ENCODE measurements at places on chromosomes 16 and 17.

DNA sequence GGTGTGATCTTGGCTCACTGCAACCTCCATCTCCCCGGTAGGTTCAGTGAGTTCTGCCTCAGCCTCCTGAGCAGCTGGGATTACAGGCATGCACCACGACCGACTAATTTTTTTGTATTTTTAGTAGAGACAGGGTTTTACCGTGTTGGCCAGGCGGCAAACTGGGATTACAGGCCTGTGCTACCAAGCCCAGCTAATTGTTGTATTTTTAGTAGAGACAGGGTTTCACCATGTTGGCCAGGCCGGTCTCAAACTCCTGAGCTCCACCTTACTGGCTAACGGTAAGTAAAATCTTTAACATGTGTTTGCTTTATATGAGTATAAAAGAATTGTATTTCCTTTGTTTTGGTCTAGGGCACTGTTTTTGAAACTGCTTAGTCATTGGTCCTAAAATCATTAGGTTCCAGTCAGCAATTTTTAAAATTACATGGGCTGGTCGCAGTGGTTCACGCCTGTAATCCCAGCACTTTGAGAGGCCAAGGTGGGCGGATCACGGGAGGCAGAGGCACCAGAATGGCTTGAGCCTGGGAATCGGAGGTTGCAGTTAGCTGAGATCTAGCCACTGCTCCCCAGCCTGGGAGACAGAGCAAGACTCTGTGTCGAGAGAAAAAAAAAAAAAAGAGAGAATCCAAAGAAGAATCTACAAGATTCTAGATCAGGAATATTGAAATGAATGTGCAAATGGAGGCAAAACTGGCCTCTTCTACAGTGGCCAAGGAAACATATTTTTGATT is 3.6 kb downstream of the FLYWCH1 start:
- DNase-seq: peak; percentile 28

GRCh38 chr17:48051706-48052486 is 3.7 kb downstream of the NFE2L1 start:
- DNase-seq: no peak

DNA sequence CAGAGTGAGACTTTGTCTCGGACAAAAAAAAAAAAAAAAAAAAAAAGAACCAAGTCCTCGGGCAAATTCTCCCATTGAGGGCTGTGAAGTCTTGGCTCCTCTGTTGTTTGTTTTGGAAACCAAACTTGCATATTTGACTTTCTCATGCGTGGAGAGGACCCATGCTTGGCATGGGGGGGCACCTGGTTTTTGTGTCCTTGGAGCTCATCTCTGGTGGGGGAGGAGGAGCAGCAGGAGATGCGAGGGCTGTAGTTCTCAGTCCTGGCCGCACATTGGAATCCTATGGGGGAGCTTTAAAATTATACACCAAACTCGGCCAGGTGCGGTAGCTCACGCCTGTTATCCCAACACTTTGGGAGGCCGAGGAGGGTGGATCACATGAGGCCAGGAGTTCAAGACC is 74.5 kb downstream of the ABCC6 start:
- DNase-seq: no peak

DNA sequence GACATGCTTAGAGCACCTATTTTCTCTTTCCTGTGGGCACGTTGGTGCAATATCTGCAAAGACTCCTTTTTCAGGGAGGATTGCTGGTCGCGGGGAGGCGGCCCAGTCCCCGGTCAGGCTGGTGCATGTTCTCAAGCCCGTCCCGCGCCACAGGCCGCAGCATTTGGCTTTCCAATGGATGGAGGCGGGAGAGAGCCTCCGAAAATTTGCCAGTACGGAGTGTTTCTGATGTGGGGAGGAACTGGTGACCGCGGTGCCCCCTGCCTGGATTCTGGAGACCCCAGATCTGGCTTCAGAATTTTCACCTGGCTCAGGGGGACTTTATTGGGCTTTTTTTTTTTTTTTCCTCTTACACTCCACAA is 2.3 kb downstream of the CMIP start:
- DNase-seq: no peak

DNA sequence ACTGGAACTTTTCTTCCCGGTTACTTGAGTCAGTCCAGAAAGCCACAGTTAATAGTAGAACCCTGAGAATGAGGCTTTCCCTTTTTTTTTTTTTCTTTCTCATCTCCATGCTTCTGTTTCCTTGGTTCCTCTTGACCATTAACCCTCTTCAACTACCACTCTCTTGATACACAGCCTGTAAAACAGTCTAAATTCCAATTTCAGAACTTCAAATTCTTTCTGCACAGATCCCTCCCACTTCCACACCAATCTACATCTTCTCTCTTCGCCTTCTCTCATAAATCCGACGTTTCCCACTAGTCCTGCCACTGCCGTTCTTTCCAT is 588 bp downstream of the METTL16 start:
- DNase-seq: no peak

- DNase-seq: no peak
Measured at GRCh38 chr17:57530026-57530425, 215.1 kb downstream of the CCDC182 start.

DNA sequence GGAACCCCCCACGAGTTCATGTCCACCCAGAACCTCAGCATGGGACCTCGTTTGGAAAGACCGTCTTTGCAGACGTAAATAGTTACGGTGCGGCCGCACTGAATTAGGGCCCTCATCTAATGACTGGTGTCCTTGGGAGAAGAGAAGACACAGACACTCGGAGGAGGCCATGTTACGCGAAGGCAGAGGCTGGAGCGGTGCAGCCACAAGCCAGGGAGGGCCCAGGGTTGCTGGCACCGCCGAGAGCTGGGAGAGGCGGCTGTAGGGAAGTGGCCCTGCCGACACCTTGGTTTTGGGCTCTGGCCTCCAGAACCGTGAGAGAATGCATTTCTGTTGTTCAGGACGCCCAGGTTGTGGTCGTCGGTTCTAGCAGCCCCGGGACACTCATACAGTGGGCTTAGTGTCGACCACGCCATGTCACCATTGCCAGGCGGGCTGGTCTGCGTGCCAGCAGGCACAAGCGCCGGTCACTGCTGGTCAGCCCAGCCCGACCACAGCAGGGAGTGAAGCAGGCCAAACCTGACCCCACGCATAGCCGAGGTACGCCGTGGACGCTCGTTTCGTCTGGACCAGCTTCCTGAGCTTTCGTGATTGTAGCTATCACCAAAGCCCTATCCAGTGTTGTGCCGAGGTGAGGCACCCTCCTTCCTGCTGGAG is 10.7 kb upstream of the WDR45B start:
- no peak for DNase-seq

GRCh38 chr16:11875721-11876120 is 24.4 kb upstream of the RSL1D1 start:
- DNase-seq: no peak

GRCh38 chr16:89257757-89258465 is 40.4 kb downstream of the ZNF778 start:
- DNase-seq: no peak

DNA sequence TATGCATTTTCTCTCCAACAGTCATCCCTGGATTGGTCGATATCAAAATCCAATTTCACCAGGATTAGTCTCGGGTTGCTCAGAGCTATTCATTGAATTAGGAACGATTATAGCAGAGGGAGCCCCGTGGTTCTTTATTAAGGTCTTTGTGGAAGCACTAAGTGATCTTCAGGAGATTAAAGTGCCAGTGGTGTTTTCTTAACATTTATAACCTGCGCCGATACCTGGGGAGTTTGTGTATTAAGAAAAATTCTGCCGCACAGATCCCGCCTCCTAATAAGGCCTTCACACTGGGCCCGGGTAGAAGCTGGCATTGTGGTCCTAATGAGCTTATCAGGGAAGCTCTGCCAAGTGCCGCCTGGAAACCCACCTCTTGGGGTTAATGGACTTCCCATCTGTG is 238.7 kb downstream of the RBFOX1 start:
- DNase-seq: no peak

DNA sequence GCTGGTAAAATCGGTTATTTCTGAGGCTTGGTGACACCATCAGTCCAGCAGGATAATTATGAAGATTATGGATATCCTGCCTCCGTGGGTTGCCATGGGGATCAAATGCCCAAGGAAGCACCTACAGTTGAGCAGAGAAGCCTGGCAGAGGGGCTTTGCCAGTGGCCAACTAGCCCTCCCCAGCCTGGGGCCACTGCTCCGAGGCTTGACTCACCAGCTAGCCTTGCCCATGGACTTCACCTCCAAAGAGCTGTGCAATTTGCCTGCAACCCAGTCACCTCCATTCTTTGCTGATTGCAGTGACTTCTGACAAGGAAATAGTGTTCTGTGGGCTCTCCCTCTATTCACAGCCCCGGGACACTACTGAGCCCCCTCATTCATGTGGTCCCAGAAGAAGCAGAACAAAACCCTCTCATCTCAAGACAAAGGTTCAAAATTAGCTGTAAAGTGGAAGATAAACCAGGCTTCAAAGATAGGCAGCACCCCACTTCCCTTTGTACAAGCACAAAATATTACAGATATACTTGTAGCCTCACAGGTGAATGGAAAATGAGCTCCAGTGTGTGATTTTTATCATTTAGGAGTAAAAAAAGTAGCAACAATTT is 1.6 kb downstream of the PECAM1 start:
- DNase-seq: no peak

DNA sequence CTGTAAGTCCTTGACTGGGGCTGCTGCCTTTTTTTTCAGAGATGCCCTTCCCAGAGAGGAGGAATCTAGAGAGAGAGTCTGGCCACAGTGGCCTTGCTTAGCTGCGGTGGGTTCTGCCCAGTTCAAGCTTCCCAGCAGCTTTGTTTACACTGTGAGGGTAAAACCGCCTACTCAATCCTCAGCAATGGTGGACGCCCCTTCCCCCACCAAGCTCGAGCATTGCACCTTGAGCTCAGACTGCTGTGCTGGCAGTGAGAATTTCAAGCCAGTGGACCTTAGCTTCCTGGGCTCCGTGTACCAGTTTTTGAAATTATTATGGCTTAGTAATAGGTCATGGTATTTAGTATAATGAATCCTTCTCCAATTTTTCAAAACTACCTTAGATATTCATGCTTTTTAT is 395.4 kb downstream of the NPIPA7 start:
- no peak for DNase-seq

DNA sequence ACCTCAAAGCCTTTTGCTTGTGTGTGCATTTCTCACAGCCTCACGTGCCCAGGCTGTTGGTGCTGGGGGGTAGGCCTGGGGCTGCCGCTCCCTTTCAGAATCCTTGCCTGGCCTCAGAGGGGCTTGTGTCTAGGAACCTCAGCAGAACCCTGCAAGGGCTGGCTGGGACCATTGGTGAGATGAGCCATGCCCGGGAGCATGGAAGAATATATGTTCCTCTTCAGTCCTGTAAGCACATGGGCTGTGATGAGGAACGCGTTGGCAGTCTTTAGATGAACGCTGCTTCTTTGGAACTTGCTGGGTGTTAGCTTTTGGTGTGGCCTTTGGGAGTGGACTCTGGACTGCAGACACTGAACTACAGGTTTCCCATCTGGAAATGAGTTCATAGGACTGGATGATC is 32.0 kb upstream of the SLC5A10 start:
- no peak for DNase-seq

GRCh38 chr17:54891176-54891821 is 9.4 kb upstream of the TOM1L1 start:
- DNase-seq: peak; percentile 46

DNA sequence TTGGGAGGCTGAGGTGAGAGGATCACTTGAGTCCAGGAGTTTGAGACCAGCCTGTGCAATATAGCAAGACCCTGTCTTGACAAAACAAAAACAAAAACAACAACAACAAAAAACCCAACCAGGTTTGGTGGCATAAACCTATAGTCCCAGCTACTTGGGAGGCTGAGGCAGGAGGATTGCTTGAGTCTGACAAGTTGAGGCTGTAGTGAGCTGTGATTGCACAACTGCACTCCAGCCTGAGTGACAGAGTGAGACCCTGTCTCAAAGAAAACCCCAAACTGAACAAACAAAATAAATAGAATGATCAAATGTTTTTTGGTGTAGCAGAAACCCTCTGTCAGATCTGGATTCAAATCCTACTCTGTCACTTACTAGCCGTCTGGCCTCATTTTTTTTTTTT is 16.0 kb upstream of the SYT17 start:
- no peak for DNase-seq

DNA sequence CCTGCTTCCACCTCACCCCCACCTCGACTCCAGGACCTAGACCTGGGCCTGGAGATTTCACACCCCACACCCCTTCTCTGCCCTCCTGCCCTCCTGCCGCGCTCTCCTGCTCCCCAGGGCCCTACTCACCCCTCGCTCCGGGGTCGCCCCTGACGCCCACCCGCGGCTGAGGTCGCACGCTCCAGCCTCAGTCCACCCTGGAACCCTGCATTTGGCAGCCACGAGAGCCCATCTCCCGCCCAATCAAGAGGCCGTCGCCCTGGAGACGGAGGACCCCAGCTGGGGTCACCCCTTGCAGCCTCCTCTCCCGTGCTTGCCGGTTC is 16.1 kb downstream of the TLE7 start:
- DNase-seq: no peak

- DNase-seq: no peak
Measured at GRCh38 chr17:12637745-12638651, 27.7 kb upstream of the MYOCD start.

GRCh38 chr17:82383411-82383810 is 11.8 kb downstream of the UTS2R start:
- no peak for DNase-seq

DNA sequence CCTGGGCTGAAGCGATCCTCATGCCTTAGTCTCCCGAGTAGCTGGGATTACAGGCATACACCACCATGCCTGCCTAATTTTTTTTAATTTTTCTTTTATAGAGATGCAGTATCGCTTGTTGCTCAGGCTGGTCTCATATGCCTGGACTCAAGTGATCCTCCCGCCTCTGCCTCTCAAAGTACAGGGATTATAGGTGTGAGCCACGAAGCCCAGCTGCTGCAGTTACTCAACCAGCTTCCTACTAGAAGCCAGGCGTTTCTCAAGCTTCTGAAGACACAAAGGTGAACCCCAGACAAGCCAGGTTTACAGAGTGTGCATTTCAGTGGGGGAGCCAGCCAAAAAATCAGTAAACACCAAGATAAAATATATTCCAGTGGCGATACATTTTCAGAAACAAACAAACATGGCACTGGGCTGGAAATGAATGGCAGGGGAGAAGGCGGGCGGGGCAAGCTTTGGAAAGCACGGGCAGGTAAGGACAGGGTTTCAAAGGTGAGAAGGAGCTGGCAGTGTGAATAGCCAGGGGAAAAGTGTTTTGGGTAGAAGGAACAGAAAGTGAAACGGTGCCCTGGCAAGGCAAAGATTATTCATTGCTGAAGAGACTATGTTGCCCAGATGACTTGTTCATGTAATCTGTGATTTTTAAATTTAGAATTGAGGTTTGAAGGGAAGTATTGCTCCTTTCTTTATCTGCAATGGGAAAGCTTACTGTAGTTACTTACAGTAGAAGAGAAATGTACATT is 471.1 kb downstream of the WWOX start:
- DNase-seq: peak; percentile 46
